ENCODE measurements at places on chromosomes 11 and 22. TPM values are rescaled to one million over a fixed set of nuclear protein-coding genes. Genes with fewer than 3 reads are reported as not detected.

DNA sequence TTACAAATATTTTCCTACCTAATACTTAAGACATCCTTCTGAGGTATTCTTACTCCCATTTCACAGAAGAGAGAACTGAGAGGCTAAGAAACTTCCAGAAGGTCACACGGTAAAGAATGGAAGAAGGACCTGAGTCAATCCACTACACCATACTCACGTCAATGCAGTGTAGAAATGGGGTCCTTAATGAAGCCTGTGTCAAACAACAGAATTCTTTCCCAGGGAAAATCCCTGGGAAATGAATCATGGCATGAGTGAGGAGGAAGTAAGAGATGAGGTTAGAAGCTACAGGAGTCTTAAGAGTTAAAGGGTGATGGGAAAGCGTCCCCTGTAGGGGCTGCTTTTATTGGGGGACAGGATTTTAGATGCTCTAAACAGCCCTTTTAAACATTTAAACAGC lies 147.9 kb downstream of the C11orf91 start:
- no peaks in the 10 kb centered on the region for H3K36me3 ChIP-seq
- H3K4me3 ChIP-seq = no peak overlapping the region
- no peaks in the 10 kb centered on the region for H3K27me3 ChIP-seq
- DNase-seq = no peak
- no peaks in the 10 kb centered on the region for H3K4me1 ChIP-seq

DNA sequence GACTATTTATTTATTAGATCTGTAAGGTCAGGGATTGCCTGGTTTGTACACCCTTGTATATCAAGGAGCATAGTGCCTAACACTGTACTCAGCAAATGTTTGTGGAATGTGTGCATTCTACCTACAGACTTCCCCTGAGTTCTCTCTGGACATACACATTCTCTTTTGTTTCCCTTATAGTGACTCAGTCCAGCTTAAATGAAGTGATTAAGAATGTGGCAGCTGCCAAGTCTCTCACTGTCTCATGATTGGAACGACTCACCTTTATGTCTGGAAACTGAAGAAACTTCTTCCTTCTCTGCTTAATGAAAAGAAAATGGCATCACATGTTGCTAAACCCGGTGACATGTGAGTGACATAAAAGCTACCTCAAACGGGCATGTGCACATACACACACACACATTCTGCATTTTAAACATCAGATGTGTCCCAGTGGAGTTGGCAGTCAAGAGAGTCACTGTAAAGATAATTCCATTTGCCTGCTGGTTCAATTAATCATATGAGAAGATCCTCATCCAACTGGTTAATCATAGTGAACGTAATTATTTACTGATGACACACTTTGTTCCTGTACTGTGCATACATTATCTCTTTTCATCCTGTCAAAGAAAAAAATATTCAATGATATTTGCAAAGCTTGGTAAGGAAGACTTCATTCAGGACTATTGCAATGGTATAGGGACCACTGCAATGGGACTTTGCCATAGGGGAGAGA lies 42.8 kb downstream of the GLYAT start:
- no peak overlapping the region for H3K27ac ChIP-seq
- H3K36me3 ChIP-seq = no peaks in the 10 kb centered on the region
- no peak for DNase-seq
- H3K4me3 ChIP-seq = no peak overlapping the region
- H3K4me1 ChIP-seq = no peaks in the 10 kb centered on the region
- H3K27me3 ChIP-seq = no peaks in the 10 kb centered on the region

- H3K4me1 ChIP-seq = no peaks in the 10 kb centered on the region
- no peak for DNase-seq
- no peaks in the 10 kb centered on the region for H3K36me3 ChIP-seq
These were observed 120.0 kb downstream of the SLC17A6 start for GRCh38 chr11:22458161-22458560.

DNA sequence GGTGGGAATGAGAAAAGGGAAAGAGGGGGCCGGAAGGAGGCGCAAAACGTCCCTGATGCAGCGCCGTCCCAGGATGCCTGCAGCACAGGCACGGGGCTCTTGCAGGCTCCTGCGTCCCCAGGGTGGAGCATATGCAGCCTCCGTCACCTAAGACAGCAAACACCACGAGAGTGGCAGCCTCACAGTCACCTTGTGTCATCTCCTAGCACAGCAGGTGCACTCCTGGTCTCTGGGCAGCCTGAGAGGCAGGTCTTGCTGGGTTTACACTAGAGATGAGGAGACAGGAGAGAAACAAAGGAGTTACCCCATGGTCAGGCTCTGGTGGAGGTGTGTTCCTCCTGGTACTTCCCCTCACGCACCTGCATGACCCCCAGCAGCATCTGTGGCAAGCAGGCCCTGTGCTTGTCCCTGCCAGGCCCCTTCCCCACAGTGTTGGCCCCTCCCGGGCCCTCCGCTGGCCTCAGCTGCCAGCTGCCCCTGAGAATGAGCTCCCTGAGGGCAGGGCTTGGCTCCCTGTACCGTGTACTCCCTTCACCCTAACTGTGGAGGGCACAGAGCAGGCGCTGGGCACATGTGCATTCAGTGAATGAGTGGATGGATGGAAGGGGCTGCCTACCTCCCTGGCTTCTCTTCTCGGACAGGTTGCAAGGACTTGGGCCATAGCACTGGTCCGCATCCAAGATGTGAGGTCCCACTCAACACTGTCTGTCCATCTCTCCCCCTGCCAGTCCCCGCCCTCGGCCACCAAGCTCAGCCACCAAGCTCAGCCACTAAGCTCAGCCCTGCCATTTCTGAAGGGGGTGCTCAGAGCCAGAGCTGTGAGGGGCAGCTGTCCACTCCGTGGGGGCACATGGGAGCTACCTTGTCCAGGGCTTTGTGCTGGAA lies 988.6 kb downstream of the BRD1 start:
- no peaks in the 10 kb centered on the region for H3K36me3 ChIP-seq
- H3K4me3 ChIP-seq = no peak overlapping the region
- H3K27me3 ChIP-seq = no peaks in the 10 kb centered on the region
- H3K4me1 ChIP-seq = no peaks in the 10 kb centered on the region
- DNase-seq = no peak

DNA sequence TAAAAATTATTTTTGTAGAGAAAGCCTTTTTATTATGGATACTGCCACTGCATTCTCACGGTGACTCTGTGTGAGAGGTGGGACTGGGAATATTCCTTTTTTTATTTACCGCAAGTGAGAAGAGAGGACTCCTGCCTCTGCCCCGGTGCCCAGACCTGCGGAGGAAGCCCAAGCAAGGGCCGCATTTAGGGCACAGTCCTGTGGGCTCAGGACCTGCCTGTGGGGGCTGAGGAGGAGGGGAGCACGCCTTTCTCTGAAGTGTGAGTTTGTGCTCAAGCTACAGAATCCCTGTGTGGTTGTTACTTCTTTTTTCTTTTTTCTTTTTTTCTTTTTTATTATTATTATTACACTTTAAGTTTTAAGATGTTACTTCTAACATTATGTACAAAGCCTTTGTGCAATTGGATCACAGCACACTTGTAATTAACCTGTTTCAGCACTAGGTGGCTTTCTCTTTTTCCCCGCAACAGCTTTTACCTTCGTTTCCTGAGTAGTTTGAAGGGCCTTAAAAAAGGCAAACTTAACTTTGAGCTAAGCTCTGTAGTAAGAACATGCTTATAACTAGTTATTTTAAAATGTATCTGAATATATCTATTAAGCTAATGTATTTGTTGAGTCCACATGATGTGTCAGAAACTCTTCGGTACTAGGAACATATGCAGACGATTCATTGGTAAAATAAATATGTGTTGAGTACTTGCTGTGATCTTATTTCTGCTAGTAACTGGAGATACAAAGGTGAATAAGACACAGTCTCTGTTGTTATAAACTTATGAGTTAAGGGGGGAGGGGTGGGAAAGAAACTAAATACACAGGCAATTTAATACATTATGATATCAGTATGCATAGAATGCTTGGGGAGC lies 18.3 kb downstream of the AMOTL1 start:
- H3K27ac ChIP-seq = no peak overlapping the region
- peaks cover 45% of the 10 kb centered on the region for H3K4me1 ChIP-seq
- H3K36me3 ChIP-seq = no peaks in the 10 kb centered on the region
- no peak for DNase-seq

GRCh38 chr11:67277231-67277961 lies 11.1 kb downstream of the GRK2 start:
- no peak overlapping the region for H3K4me3 ChIP-seq
- DNase-seq = peak; percentile 70
- H3K4me1 ChIP-seq = peaks cover 48% of the 10 kb centered on the region
- peak overlapping the region; percentile 19 for H3K27ac ChIP-seq

DNA sequence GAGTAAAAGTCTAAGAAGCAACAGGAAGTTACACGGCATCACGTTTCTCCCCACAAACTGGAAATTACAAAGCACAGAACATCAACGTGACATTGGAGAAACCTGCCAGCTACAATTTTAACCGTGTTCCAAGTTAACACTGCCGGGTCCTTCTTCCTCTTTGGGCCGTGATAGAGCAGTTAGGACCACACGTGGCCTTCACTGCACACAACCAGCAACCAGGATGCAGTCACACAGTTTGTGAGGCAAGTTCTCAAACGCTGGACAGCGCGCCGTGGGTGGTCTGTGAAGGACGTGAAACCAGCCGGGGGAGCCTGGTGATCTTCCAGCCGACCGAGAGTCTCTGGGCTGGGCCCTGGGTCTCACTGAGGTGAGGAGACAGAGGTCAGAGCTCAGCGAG lies 14.6 kb downstream of the C11orf21 start:
- no peaks in the 10 kb centered on the region for H3K36me3 ChIP-seq
- no peaks in the 10 kb centered on the region for H3K4me1 ChIP-seq
- no peak for DNase-seq
- no peak overlapping the region for H3K27ac ChIP-seq
- no peak overlapping the region for H3K4me3 ChIP-seq

The NXPE1 gene
- not detected for total RNA-seq

All from adrenal gland (tissue), 19 donors.